Uterus (tissue), 4 donors: ENCODE measurements at places on chromosomes 7 and 10. TPM values are rescaled to one million over a fixed set of nuclear protein-coding genes. Genes with fewer than 3 reads are reported as not detected.
A peak's percentile ranks its signal among the peaks of the same experiment; 100 is the strongest.

DNA sequence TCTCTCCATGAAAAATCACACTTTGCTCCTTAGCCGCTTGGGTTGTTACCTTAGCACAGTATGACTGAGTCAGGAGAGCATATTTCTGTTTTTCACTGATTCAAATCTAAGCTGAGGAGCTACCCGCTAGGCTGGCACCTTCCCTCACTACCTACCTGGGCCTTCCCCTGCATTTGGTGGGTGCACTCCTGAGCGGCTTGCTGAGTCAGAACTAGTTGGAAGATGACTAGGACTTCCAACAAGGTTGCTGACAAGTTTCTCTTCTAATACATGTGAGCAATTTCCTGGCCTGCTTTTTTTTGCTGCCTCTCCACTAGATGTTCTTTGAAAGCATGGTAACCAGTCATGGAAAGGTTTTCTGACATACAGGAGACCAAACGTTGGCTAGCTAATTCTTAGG, 43.8 kb upstream of the SEC61G start:
- no peak for DNase-seq

Gene PTPRN2
- total RNA-seq: 2.8 TPM

DNA sequence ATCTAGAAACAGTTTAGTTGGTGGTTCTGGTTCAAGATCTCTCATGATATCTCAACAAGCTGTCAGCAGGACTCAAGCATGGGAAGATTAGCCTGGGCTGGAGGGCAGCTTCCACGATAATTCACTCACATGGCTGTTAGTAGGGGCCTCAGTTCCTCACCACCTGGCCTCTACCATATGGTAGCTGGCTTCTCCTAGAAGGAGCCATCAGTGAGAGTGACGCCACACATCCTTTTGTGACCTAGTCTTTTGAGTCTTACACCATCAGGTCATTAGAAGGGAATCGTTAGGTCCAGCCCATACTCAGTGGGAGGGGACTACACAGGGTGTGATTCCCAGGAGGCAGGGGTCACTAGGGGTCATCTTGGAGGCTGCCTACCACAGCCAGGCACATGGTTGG, 239.3 kb upstream of the PLPP4 start:
- DNase-seq: no peak

DNA sequence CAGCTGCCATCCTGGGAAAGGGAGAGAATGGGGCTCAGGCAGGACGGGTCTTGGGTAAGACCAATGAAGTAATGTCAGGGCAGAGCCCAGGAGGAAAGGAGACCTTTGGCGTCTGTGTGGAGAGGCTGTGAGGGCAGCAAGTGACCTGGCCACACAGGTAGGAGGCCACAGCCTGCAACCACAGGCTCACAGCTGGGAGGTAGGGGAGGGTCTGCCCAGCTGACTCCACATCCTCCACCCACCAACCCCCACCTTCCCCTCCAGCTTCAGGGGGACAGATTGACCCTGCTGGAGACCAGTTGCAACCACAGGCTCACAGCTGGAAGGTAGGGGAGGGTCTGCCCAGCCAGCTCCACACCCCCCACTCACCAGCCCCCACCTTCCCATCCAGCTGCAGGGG, 262.2 kb upstream of the TCERG1L start:
- DNase-seq: no peak

DNA sequence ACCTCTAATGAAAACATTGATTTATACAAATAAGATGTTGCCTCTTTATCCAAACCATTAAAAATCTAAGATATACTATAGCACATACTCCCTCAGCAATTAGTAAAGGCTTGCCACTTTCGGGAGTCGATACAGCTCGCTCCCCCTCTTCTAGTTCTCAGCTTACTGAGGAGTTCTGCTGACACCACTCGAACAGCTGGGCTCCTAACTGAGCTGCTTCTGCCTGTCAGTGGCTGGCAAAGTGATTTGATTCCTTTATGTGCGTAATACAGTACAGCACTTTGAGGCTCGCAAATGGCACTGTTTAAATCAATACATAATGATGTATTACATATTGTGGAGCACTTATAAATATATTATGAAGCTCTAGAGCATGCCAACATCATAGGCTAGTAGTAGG, 241.8 kb downstream of the CREB5 start:
- no peak for DNase-seq

Gene LOXL4
- 16.9 TPM for total RNA-seq

DNA sequence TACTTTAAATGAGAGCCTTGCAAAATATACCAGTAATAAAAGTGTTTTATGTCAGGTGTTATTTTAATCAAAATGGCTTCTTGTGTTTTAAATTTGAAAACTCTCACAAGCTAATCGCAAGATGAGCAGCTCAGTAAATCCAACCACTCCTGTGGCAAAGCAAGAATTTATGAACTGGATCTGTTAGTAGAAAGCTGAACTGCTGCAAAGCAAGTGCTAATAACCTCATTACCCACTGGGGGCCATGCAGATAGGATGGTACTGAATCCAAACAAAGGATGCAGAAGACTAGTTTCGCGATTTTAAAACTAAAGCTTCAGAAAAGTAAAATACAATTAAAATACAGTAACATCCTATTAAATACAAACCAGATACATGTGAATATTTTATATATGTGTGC, 468.0 kb downstream of the PARD3 start:
- DNase-seq: no peak

DNA sequence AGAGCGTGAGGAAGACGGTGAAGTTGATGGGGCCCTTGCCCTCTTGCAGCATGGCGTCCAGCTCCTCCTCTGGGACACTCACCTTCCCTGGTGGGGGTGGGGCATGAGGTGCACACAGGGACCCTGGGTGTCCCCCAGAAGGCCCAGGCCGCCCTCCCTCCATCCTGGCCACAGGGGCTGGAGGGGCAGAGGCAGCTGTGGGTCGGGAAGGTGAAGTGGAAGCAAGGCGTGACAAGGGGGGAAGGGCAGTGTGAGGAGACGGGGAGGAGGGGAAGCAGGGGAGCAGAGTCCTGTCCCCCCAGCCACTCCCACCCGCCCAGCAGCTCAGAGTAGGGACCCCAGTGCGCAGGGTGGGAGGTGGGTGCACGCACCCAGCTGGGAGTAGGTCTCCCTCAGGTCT, 791 bp downstream of the MYL7 start:
- no peak for DNase-seq

Gene DYNC1I1
- 5.6 TPM for total RNA-seq

- no peak for DNase-seq
Measured at GRCh38 chr10:119821182-119821581, 51.5 kb downstream of the MCMBP start.

- no peak for DNase-seq
Measured at GRCh38 chr10:44415121-44415520, 30.2 kb upstream of the CXCL12 start.

- no peak for DNase-seq
Measured at GRCh38 chr7:155842496-155843265, 30.4 kb upstream of the SHH start.

Gene OR2A1
- not detected for total RNA-seq

GRCh38 chr10:5565671-5566581, 41.2 kb downstream of the CALML3 start:
- DNase-seq: peak; percentile 9

Gene MMRN2
- total RNA-seq: 45.0 TPM

GRCh38 chr7:134045716-134046115, 81.4 kb upstream of the LRGUK start:
- DNase-seq: no peak

Gene GPC2
- under 0.01 TPM for total RNA-seq

- DNase-seq: no peak
Measured at GRCh38 chr7:445020-445419, 74.6 kb downstream of the PDGFA start.

Gene UNC5B
- 12.0 TPM for total RNA-seq

Gene MEIG1
- not detected for total RNA-seq

GRCh38 chr10:75115137-75115536, 3.7 kb downstream of the SAMD8 start:
- DNase-seq: no peak

Gene CADPS2
- 119 TPM for total RNA-seq

DNA sequence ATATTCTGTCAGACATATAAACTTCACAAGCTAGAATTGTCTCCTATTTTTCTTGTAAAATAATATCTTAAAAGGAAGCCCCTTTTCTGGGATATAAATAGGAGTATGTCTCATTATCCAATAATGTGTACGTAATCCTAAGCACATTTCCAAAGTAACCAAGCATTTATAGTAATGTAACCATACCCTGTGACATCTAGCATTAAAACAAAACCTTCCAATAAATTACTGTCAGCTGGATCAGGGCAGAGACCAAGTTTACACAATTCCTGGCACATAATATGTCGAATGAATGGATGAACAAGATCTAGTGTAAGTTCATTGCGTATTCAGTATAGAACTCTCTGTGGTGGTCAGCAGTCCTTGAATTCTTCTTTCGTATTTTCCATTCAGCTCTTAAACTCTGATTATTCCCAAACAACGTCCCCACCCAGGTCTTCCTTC, 14.3 kb downstream of the CPED1 start:
- no peak for DNase-seq

Gene SHTN1
- total RNA-seq: 4.9 TPM

DNA sequence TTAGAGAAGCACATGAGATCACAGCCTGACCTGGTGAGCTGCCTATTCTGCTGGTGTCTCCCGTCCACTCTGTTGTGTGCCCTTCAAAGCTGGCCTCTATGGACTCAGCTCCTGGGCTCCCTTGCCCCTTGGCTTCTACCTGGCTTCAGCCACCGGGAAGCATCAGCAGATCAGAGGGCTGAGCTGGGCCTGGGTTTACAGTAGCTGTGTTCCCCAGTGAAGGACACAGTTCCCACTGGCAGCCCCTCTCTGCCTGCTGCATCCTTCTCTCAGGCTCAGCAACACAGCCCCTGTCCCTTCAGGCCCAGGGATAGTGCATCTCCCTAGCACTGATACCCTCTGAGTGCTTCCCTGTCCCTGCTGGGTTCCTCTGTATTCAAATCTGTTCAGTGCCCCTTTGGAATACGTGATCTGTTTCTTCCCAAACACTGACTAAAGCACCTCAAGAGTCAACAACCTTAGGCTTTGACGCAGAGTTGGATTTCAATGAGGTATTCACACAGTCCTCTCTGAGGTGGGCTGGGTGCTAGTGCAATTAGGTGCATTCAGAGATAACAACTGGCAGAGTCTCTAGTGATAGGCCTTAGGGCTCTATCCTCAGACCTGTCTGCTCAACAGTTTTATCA, 109.8 kb downstream of the GRID1 start:
- no peak for DNase-seq

DNA sequence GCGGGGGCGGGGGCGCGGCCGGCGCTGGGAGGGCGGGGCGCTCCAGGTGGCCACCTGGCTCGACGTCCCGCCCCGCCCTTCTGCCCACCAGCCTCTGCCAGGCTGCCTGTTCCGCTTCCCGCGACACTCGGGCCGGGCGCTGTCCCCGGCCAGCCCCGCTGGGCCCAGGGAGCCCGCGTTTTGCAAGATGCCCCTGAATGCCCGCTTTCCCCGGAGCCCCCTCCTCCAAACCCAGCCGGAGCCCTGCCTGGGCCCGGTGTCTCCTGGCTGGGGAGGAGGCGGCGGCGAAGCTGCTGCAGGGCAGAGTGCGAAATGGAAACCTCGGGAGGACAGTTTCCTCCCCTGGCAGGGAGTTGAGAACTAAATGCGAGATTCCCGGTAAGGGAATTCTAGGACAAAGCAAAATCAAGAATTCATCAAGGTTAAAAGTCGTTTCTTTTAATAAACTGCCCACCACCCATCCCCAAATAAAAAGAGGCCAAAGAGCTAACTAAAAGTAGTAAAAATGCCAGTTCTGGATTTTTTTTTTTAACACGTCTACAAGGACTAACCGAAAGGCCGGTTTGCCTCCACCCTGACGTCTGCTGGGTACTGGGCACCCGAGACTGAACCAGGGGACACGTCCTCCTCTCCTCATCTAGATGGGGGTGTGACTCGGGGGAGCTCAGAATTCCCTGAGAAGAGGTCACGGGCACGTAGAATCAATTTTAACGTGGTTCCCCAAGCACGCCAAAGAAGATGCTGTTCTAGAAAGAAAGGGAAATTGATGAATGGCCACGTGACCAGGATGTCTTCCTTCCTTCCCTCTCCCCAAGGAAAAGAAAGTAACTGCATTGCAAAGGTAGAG, 200.4 kb upstream of the NFE2L3 start:
- DNase-seq: no peak

DNA sequence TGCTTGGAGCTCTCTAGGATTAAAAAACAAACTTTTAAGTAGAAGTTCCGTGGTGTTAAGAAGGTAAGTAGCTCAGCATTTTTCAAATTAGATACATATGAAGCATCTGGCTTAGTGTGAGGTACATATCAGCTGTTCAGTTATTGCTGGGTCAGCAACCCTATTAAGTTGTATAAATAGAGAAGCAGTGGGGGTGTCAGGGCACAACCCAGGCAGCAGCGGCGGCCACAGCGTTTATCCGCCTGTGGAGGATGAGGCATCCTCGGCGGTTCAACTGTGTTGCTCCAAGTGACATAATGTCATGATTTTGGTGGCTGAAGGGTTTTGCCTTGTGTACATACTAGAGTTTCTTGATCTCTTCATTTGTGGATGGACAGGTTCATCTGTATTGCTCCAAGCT, 54.6 kb upstream of the KIF5B start:
- DNase-seq: no peak

- no peak for DNase-seq
Measured at GRCh38 chr10:6083523-6084475, 5.0 kb upstream of the RBM17 start.

Gene ASB10
- not detected for total RNA-seq

- DNase-seq: no peak
Measured at GRCh38 chr10:72886621-72887020, 6.9 kb upstream of the OIT3 start.

DNA sequence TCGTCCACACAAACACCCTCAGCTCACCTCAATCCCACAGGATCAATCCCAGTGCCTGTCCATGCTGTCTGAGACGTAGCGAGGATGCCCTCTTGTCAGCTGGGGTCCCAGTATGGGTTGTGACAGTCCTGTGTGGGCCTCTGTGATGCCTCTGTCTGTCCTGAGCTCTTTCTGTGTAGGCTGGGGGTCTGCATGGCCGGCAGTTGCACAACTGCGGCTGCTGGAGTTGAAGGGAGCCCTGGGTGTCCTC, 12.4 kb downstream of the ANTXRL start:
- no peak for DNase-seq

- no peak for DNase-seq
Measured at GRCh38 chr7:7568553-7568952, 1.9 kb downstream of the MIOS start.

Gene AGAP9
- 1.0 TPM for total RNA-seq

DNA sequence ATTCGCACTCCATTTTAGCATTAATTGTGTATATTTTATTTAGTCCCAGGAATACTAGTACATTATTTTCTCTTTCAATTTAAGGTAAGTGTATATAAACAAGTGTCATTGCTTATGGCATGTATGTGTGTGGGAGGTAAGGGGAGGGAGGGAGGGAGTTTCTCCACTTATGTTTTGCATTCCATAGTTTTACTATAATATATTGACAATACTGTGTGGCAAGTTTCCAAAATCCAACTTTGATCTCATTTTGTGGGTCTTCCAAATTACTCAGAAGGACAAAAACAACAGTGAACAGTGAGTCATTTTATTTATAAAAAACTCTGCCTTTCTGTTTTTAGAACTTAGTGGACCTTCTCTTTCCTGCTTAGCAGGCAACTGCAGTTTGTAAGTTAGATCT, 102.3 kb upstream of the SEMA3E start:
- no peak for DNase-seq
